ENCODE measurements at places on chromosomes 6 and 20.

DNA sequence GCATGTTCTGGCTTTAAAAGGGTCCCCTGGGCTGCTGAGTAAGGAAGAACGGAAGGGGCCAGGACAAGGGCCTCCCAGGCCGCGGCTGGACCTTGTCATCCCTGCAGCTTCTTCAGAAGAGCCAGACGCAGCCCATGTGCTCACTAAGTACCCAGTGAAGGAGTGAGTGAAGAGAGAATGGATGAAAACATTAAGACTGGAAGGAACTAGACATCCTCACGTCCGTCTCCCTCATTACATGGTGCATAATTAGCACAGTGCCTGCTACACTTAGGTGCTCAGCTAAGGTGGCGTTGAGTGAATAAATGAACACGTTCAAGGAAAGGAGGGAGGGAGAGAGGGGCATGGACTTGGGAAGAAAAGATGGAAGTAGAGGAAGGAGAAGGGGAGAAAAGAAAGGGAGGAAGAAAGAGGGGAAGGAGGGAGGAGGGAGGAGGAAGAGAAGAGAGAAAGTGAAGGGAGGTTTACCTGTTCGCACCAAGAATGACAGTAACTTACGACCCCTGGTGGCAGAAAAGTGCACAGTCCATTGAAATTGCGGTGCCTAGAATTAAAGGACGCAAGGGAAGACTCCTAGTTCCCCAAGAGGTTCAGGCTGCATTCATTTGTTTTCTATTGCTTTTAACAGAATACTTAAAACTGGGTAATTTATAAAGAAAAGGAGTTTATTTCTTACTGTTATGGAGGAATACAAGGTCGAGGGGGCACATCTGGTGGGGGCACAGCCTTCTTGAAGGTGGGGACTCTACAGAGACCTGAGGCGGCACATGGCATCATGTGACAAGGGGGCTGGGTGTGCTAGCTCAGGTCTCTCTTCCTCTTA, 8.0 kb downstream of the TP53RK start:
- no peak for DNase-seq

- DNase-seq = no peak
Measured at GRCh38 chr6:29486577-29486976, 1.2 kb downstream of the MAS1L start.

- no peak for DNase-seq
Measured at GRCh38 chr20:23249541-23249940, 101.0 kb upstream of the NXT1 start.

DNA sequence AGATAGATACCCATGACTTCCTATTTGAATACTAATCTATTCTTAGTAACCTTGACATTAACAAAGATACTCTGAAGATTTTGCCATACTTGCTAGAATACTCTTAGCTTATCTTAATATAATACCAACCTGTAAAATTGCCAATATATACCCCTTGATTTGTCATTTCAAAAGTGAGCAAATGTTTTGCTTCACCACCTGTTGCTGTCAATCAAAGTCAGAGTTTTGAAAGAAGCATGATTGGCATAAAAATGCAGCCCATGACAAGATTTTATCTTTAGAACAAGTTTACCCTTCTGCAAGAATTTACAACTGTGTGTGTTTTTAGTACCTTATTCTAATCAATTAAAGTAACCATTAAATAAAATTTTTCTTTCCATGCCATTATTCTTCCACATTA, 236.2 kb downstream of the TBX18 start:
- DNase-seq = no peak

Data from LNCaP clone FGC (cell line).